ENCODE measurements at places on chromosomes 6 and 20.

DNA sequence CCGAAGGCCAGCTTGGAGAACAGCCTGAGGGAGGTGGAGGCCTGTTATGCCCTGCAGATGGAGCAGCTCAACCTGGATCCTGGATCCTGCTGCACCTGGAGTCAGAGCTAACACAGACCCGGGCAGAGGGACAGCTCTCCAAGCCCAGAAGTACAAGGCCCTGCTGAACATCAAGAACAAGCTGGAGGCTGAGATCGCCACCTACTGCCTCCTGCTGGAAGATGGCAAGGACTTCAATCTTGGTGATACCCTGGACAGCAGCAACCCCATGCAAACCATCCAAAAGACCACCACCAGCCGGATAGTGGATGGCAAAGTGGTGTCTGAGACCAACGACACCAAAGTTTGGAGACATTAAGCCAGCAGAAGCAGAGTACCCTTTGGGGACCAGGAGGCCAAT lies 223.5 kb upstream of the ID4 start:
- DNase-seq, result no peak

- DNase-seq, result no peak
Measured at GRCh38 chr6:139500977-139501376, 126.5 kb upstream of the CITED2 start.

- DNase-seq, result no peak
Measured at GRCh38 chr6:93474733-93475179, 55.4 kb upstream of the EPHA7 start.

- no peak for DNase-seq
Measured at GRCh38 chr6:137352859-137353258, 133.7 kb upstream of the IFNGR1 start.

- DNase-seq, result no peak
Measured at GRCh38 chr6:131398176-131398575, 174.8 kb upstream of the ARG1 start.

DNA sequence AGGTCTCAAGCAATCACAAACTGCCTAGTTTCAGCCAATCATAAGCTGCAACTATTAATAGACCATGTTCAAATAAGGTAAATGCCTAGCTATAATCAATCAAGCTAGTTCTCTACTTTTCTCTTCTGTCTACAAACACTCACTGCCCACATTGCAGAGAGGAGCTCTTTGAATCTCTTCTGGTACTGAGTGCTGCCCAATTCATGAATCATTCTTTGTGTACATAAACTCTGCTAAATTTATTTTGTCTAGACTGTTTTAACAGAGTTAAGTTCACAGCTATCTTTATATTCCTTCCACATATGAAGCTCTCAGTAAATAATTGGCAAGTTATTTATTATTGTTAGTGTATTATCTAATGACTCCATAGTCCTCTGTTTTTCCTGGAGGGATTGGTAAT lies 411.0 kb downstream of the EPHA7 start:
- no peak for DNase-seq

DNA sequence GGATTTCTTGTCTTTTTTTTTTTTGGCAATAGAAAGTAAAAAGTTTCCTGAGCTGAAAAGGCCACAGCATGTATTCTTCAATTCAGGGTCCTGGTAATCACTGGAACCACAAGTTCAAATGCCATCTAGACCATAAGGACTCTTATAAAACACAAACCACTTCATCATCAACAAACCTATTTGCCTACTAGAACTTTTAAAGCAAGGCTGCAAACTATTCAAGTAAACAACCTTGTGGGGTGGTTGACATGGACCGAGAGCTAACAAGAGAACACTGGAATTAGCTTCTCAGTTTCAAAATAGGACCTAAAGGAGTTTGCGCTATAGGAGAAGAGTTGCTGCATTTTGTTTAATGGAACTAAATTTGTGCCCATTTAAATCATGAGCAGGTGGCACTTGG lies 215.9 kb downstream of the ATXN1 start:
- no peak for DNase-seq

DNA sequence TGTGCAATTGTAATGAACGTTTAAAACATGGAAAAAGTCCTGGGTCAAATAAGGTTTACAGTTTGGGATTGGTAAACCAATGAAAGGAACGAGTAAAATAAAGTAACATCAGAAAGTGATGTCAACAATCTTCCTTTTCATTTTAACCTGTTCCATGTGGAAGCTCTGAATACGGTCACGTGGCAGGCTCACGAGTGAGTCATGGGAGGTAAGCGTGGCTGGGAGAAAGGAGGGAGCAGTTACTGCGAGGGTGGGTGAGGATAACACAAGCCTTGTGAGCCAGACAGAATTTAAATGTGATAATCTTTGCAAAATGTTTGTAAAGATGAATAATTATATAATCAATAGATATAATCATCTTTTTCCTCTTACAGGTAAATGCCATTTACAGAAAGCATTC lies 171.3 kb upstream of the HDAC2 start:
- DNase-seq, result no peak

DNA sequence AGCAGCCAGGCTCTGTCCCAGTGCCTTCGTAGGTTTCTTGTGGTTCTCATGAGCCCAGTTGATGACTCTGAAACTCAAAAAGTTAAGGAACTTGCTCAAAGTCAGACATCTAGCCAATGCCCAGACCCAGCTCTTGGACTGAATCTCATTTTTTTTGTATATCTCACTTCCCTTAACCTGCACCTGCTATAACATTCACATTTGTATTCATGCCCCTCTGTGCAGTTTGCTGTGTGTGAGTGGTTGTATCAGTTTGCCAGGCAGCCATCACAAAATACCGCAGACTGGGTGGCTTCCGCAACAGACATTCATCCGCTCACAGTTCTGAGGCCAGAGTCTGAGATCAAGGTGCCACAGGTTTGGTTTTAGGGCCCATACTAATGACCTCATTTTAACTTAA lies 49.9 kb downstream of the IPCEF1 start:
- DNase-seq, result no peak

- no peak for DNase-seq
Measured at GRCh38 chr6:29619578-29620160, 13.3 kb downstream of the GABBR1 start.

- DNase-seq, result no peak
Measured at GRCh38 chr20:19807946-19808330, 49.9 kb downstream of the RIN2 start.

DNA sequence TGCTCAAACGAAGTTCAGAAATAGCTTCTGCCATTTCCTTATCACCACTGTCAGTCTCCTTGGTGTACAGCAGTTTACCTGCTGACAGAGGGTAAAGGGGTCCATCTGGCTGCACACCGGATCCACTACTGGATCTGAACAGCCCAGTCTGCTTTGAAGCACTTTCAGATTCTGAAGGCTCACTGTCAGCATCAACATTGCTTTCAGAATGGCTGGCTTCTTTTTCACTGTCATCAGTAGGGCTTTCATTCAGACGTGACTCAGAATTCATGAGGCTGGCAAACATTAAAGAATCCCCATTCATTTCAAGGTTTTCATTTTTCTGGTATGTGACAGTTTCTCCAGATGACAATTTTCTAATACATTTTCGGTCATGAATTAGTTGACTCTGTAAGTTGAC lies 21.0 kb upstream of the PNISR start:
- DNase-seq, result no peak

GRCh38 chr20:23037017-23037481 lies 1.9 kb downstream of the SSTR4 start:
- DNase-seq, result no peak

DNA sequence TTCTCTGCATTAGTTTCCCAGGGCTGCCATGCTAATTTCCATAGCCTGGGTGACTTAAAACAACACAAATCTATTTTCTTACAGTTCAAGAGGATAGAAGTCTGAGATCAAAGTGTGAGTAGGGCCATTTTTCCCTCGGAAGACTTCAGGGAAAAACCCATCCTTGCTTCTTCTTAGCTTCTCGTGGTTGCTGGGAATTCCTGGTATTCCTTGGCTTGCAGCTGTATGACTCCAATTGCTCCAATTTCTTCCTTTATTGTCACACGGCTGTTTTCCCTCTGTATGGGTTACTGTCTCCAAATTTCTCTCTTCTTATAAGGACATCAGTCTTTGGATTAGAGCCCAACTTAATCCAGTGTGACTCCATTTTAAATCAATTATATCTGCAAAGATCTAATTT lies 128.4 kb upstream of the JAG1 start:
- no peak for DNase-seq

GRCh38 chr6:121857551-121857950 lies 422.1 kb downstream of the GJA1 start:
- DNase-seq, result no peak

GRCh38 chr6:106103728-106104109 lies 17.6 kb downstream of the PRDM1 start:
- no peak for DNase-seq

- DNase-seq, result no peak
Measured at GRCh38 chr6:132768051-132768517, 10.4 kb upstream of the VNN2 start.

GRCh38 chr6:1858196-1858595 lies 248.5 kb downstream of the FOXC1 start:
- DNase-seq, result no peak

DNA sequence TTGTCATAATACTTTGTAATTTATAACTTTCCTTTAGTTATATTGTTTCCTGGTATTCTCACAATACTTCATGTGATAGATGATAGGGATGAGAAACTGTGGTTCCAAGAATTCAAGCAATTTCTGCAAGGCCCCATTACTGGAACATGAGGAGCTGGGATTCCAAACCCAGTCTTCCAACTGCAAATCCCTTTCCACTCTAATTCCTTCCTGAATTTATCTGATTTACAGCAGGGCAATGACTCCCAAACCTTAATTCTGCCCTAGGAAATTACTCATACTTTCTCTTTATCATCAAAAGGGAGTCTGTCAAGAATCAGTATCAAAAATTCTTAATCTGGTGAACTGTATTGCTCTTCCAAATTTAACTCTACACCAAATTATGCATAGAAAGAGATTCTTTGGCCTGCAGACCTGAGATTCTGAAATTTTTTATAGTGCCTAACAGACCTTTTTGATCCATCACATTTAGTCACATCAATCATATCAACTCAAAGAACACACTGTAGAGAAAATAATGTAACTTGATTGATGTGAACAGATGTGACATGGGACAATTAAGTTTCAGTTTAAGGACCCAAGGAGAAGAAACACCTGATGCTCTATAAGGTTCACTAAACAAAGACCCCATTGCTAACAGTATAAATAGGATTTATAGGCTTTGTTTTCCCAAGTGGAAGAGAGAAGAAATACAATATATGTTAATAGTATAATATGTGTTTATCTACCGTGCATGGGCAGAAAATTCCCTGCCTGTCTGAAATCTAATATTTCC lies 41.5 kb upstream of the GJA1 start:
- DNase-seq, result no peak

GRCh38 chr6:155024391-155025027 lies 29.4 kb downstream of the TIAM2 start:
- no peak for DNase-seq

GRCh38 chr6:83097204-83097603 lies 29.7 kb downstream of the DOP1A start:
- DNase-seq, result no peak

DNA sequence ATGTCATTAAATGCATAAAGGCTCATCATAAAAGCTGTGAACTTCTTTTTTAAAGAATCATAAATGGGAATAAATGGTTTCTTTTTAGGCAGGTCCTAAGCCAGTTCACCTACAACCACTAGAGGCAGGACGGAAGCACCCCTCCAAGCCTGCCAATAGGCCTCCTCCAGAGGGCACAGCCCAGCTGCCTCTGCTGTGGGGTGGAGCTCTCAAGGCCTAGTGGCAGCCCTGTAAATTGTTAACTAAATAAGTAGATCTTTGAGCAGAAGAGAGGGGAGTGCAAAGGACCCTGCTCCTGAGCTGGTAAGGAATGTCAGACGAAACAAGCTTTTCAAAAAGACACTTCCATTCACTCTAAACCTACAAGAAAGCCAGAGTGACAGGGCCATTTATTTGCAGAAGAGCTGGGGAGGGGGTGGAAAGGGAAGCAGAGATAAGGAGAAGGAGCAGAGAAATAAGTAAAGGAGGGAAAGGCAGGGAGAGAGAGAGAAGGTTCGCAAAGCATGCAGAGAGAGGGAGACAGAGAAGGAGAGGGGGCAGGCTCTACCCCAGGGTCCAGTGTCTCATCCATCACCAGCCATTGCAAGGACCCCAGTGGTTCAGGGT lies 18.0 kb upstream of the MAFB start:
- no peak for DNase-seq

DNA sequence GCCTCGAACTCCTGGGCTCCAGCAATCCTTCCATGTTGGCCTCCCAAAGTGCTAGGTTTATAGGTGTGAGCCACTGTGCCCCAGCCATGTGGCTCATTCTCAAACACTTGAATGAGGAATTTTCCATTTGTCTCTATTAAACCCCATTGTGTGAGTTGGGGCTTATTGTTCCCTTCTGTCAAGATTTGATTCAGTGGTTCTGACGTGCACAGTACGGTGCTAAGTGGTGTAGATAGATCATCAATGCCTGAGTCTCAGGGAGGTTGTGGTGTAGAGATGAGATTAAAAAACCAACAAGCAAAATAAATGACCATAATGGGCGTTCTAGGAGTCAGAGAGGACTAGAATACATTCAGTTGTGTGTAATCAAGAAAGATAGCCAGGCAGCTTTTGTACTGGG lies 335.6 kb downstream of the PRL start:
- no peak for DNase-seq

DNA sequence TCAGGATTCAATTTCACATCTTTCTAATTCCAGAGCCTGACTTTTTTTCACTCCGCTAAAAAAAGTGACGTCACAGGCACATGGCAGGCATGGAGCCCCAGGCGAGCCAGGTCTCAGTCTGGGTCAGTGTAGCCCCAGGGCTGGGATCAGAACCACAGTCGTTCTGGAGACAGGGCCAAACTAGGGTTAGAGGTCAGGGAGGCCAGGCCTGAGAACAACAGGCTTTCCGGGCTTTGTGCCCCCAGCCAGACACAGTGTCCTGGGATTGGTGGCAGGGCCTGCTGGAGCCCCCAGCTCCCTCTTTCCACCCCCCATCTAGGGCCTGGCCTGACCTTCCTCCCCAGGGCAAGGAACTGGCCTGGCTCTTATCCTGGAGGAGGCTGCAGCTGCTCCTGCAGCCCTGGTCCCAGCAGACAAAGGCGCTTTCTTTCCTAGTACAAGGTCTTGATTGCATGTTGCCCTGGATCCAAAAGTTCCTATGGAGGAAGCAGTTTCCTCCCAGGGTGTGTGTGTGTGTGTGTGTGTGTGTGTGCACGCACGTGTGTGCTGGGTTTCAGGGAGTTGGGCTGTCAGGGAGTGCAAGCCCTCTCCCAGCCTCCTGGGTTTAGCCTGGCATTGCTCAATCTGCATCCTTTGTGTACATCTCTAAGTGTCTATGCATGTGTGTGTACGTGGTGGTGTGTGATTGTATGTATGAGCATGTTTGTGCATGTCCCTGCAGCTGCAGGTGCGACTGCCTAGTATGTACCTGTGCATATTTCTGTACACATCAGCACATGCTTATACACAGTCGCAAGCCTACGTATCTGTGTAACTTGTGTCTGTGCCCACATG lies 26.5 kb upstream of the EMILIN3 start:
- no peak for DNase-seq

DNA sequence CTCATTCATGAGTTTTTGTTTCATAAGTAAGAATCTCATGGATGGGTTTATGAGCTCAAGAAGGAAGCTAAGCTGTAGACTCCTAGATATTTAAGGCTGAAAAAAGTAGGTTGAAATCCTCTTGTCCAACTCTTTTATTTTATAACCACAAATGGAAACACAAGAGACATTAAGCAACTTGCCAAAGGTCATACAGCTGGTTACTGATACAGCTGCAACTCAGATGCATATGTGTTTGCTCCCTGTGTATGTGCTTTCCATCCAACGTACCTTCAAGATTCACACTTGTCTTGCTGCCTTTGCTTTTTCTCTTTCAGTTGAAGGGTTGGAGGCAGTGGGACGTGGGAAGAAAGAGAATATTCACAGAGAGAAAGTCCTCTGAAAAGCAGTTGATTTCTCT lies 153.5 kb upstream of the STMND1 start:
- DNase-seq, result no peak

- DNase-seq, result no peak
Measured at GRCh38 chr20:63549679-63550282, 2.2 kb upstream of the SRMS start.

All from activated CD4-positive, alpha-beta T cell treated with anti-CD3 and anti-CD28 coated beads for 4 hours (primary cell).